ENCODE measurements at places on chromosomes 2 and 18. TPM values are rescaled to one million over a fixed set of nuclear protein-coding genes. Genes with fewer than 3 reads are reported as not detected.

The LRP2 gene
- 3.0 TPM for total RNA-seq

- DNase-seq = no peak
Measured at GRCh38 chr2:176637142-176637485, 367.9 kb downstream of the MTX2 start.

GRCh38 chr2:150878356-150878755, 383.3 kb downstream of the RBM43 start:
- DNase-seq = peak; percentile 6

The CDH2 gene
- not detected for total RNA-seq

The TTC27 gene
- 32.7 TPM for total RNA-seq

All from activated CD4-positive, alpha-beta T cell treated with anti-CD3 and anti-CD28 coated beads for 36 hours (primary cell).